ENCODE measurements at places on chromosomes 4 and X.

DNA sequence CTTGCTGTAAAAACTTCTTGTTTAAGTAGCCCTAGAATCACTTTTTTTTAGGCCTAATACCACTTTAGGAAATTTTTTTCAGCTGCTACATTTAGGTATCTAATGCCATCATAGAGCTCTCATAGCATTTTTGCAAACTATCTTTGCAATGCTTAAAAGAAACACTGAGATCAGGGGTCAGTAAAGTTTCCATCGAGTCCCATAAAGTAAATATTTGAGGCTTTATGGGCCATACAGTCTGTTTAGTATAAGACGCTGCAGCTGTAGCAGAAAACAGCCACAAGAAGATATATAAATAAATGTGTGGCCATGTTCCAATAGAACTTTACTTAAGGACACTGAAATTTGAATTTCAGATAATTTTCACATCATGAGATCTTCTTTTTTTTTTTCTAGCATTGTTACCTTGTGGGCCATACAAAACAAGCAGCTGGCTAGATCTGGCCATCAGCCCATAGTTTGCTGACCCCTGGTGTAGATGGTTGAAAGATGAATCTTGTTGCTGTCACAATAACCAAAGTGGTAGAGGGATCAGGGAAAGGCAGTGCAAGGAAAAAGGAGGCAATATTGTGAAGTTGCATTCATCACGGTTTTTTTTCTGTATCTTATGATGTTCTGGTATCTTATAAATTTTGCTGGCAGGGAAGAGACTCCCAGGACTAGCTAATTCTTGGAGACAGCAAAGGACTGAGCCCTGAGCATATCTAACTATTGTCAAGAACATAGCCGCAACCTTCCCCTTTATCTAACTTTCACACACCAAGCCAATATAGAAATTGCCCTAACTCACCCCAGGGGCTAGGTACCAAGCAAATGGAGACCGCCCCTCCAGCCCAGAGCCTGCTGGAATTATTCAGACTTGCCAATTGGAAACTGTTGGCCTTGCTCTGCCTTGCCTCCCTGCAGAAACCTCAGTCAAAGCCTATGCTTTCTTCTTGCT lies 46.6 kb downstream of the RASGEF1B start:
- DNase-seq = no peak

GRCh38 chrX:17798921-17799320 lies 61.6 kb downstream of the SCML1 start:
- no peak for DNase-seq

GRCh38 chr4:48974979-48975640 lies 11.0 kb upstream of the CWH43 start:
- DNase-seq = no peak

DNA sequence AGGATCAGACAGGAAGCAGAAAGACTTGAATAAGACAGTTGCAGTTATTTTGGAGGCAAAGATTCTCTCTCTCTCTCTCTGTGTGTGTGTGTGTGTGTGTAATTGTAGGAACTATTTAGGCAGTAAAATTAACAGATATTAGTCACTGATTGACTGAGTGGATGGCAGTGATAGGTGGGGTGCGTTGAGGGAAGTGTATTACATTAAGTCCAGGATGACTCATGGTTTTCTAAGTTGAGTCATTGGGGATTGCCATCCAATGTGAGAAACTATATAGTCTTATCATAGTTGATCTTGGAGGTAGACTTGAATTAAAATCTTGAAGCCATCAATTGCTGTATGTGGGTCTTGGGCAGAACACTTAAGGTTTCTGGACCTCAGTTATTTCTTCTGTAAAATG lies 75.4 kb downstream of the AR start:
- DNase-seq = no peak

- DNase-seq = no peak
Measured at GRCh38 chr4:125420526-125420925, 105.8 kb downstream of the FAT4 start.

GRCh38 chr4:10640561-10641201 lies 43.9 kb downstream of the CLNK start:
- DNase-seq = no peak

- DNase-seq = no peak
Measured at GRCh38 chr4:125985856-125986255, 671.1 kb downstream of the FAT4 start.

GRCh38 chr4:3010577-3010976 lies 47.2 kb downstream of the GRK4 start:
- DNase-seq = no peak

DNA sequence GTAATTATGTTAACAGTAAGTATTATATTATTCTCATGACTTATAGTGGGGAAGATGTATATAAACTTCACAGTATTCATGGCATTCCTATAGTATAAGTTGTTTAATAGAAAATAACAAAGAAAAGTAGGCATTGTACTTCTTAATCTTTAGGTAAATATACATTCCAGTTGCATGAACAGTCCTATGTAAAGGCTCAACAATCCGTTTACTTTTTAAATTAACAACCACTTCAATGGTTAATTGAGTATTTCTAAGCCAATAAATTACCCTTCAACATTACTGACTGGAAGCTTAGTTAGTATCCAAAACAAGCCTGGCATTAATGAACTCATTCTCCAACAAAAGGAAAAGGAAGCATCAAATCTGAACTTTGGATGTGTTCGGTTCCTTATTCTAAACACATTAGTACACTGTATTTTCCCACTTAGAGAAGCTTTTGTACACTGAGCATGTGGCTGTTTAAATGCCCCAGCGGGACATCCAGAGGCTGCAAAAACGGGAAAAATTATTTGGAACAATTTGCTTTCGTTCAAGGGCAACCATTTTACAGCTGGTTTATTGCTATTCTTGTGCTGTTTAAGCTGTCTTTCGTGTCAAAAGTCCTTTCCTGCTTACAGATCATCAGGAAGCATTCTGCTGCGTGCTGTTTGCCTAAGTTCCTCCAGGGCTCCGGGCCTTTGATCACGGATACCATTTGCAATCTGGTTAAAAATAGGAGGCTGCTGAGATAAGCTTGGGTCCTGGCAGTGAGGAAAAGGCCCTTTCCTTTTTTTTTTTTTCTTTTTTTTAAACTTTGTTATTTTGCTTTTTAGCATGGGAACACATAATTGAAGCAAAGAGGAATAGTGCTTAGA lies 460.3 kb downstream of the SPRY1 start:
- DNase-seq = no peak

DNA sequence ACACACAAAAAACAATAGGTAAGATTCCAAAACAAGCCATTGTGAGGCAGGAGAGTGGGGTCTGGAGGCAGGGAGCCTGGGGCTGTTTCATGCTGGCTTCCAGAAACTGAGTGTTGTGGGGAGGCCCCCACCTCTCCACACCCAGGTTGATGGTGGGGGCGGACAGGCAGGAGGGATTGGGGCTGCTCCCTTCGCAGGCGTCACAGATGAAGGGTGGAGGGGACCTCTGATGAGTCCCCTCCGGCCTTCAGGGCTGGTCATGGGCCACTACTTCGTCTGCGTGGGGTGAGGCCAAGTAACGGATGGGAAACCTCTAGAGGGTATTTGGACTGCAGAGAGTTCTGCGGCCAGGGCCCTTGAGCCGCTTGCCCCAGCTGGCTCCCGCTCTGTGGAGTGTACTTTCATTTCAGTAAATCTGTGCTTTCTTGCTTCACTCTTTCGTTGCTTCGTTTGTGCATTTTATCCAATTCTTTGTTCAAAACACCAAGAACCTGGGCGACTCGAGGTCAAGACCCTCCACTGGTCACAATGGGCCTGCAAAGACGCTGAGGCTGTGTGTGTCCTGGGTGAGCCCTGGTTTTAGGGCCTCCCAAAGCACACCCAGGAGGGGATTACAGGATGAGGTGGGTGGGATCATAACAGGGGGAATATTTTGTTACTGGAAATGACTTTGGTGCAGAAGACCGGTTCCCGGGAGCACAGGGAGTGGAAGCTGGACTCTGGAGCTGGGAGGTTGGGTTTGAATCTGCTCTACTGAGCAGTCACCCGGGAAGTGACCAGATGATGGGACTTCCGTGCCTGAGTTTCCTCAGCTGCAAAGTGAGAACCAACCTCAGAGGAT lies 83.7 kb upstream of the ADRA2C start:
- no peak for DNase-seq

DNA sequence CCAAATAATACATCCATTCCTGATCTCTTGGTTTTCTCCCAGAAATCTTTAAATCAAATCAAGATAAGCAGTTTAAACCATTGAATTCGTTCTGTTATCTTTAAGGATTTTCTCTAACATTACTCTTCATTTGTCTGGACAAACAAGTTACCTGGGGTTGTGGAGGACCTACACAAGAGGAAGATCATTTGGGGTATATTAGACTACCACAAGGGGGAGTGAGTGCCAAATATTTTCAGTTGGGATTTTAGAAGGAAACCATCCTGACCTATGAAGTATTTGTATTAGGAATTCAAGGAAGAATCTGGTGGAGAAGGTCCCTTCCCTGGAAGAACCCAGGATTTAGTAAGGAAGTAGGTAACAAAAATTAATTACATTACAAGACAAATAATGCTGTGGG lies 12.0 kb upstream of the DCHS2 start:
- no peak for DNase-seq

DNA sequence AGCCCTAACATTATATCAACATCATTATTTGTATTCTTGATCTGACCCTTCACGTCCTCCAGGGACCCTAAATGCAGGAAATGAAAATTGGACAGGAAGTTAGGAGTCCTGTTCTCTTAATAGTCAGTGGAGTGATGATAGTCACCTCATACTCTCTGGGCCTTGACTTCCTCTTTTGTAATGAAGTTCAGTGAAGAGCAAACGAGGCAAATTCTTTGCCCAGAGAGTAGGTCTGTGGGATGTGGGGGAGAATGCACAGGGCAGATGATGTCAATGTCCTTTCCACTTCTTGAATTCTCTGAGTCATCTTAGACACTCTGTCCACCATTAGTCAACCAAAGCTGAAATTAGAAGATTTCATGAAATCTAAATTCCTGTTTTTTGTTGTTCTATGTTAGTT lies 17.1 kb upstream of the GPRIN3 start:
- no peak for DNase-seq

GRCh38 chr4:121980643-121981042 lies 28.8 kb upstream of the TRPC3 start:
- DNase-seq = no peak

- DNase-seq = no peak
Measured at GRCh38 chr4:60039908-60040307, 1160.2 kb upstream of the ADGRL3 start.

- DNase-seq = no peak
Measured at GRCh38 chr4:55931833-55932232, 16.9 kb upstream of the CEP135 start.

DNA sequence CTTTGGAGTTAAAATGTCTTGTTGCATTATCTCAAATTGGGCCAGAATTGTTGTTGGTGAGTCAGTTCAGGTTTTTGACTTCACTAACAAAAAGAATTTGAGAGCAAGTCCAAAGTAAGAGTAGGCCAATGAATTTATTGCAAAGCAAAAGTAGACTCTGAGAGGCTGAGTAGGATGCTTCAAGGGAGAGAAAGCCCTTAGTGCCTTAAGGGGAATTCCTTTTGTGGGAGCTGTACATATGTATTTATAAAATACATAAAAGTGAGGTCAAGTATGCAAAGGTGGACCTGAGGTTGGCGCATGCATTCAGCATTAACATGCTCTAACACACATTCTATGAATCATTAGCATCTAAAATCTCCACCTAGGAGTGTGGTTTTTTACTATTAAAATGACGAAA lies 565.4 kb downstream of the GRXCR1 start:
- no peak for DNase-seq

DNA sequence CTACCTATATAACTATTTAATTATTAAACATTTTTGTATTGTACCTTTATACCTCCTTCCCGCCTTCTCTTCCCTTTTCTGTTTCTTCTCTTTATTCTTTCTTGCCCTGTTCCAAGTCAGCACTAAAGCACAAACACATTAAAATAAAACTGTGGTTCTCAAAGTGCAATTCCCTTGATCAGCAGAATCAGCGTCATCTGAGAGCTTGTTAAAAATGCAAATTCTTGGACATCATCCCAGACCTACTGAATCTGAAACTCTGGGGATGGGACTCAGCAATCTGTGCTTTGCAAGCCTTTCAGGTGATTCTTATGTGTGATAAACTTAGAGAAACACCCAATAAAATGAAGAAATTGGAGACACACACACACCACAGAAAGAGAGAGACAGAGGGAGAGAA lies 178.4 kb upstream of the BMP3 start:
- no peak for DNase-seq

DNA sequence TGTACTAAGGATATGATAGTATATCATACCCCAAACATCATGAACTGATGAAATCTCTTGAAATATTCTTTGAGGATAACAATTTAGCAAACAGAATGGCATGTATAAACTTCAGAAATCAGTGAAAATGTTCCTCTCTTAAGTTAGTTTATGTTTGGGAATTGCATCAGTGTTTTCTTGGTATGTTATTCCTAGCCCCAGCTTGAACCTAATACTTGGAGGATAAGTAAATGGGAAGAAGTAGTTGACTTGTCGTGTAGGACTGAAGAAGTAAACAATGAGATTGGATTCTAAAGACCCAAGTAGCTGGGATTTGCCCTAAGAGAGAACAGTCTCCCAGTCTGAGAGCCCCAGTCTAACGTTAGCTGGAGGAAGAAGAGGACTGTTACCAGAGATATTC lies 355.7 kb downstream of the GALNTL6 start:
- no peak for DNase-seq

- no peak for DNase-seq
Measured at GRCh38 chrX:41023098-41023497, 62.1 kb upstream of the USP9X start.

DNA sequence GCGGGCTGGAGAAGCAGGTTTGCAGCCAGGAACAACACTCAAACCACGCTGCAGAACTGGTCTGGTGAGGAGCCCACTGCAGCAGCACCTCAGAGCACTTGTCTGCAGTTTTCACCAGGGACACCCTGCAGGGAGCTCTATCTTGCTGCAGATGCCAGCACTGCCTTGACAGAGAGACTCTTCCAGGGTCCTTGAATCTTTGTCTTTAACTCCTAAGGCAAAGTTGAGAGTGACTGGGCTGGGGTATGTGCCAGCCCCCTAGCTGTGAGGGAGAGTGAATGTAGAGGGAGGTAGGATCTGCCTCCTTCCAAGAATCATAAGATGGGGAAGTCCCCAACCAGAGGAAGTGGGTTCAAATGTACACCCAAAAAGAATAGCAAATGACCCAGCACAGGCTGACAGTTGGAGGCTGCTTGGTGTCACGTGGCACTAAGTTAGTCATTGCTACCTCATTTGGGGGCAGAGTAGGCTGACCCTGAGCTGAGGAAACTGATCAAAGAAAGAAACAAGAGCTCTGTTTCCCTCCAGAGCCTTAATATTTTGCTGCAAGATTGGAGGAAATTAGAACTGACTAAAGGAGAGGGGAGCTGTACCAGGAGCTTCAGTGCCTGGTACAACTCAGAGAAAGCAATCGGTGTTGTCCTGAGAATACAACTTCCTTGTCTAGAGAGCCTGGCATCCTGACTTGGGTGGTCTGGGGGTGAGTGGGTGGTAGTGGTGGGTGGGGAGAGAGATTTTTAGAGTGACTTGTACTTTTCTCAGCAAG lies 28.2 kb upstream of the HUWE1 start:
- peak; percentile 56 for DNase-seq

GRCh38 chr4:61521451-61521850 lies 321.3 kb downstream of the ADGRL3 start:
- DNase-seq = no peak

GRCh38 chrX:154321594-154321993 lies 26.0 kb downstream of the TKTL1 start:
- no peak for DNase-seq
